ENCODE measurements at places on chromosomes 16 and 17.

DNA sequence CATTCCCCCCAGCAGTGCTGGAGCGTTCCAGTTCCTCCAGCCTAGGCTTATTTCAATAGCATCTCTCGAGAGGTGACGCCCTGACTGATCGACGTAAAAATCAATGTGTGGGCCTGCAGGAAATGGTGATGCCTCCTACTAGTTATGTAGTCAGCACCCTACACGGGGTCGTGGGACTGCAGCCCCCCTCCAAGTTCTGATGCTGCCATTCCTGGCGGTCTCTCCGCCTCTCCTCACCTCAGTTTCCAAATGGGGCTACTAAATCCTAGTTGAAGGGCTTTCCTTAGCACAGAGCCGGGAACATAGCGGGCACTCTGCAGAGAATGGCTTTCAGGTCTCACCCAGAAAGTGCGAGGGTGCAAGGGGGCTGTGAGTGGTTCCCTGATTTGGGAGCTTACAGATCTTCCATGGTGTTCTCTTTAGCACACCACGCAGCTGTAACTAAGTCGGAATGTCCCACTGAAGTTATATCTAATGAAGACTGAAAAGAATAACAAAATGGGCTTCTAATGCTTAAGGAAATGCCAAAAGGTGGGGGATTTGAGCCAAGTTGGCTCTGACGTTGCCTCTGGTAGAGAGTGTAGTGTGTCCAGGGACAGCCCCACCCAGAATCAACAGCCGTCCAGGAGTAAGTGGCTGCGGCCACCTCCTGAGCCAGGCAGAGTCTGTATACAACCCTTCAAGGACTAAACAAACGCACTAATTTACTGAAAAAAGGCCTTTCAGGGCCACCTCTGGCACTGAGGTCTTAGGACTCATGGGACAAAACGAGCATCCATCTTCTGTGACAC, 299.7 kb upstream of the FOXF1 start:
- no peak for DNase-seq

- no peak for DNase-seq
Observed at GRCh38 chr16:937723-938122, 33.1 kb downstream of the LMF1 start.

GRCh38 chr16:31083081-31083480, 5.7 kb downstream of the PRSS53 start:
- DNase-seq: no peak

- no peak for DNase-seq
Observed at GRCh38 chr16:88076211-88076931, 125.1 kb downstream of the BANP start.

- DNase-seq: peak; percentile 62
Observed at GRCh38 chr16:3458852-3459361, 15.4 kb downstream of the NAA60 start.

- no peak for DNase-seq
Observed at GRCh38 chr17:57453841-57454425, 197.6 kb downstream of the MSI2 start.

- DNase-seq: no peak
Observed at GRCh38 chr16:86199871-86200695, 301.1 kb downstream of the IRF8 start.
